ENCODE measurements at places on chromosomes 1 and 21.

DNA sequence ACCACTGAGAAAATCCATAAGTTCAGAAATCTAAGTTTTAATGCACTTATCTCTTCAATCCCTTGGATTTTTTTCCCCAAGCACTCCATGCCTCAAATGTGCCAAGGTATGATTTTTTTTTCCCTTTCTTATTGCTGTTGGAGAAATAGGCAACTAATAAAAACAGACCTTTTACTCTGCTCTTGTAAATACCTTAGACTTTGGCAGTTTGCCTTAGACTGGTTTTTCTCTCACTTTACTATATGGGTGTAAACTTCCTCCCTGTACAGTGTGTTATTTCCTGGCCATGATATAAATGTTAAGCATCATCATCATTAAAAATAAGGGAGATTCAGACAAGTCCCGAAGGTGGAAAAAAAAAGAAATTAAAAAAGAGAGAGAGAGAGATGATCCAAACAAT lies 65.7 kb downstream of the LRRC8C start:
- DNase-seq, result no peak

DNA sequence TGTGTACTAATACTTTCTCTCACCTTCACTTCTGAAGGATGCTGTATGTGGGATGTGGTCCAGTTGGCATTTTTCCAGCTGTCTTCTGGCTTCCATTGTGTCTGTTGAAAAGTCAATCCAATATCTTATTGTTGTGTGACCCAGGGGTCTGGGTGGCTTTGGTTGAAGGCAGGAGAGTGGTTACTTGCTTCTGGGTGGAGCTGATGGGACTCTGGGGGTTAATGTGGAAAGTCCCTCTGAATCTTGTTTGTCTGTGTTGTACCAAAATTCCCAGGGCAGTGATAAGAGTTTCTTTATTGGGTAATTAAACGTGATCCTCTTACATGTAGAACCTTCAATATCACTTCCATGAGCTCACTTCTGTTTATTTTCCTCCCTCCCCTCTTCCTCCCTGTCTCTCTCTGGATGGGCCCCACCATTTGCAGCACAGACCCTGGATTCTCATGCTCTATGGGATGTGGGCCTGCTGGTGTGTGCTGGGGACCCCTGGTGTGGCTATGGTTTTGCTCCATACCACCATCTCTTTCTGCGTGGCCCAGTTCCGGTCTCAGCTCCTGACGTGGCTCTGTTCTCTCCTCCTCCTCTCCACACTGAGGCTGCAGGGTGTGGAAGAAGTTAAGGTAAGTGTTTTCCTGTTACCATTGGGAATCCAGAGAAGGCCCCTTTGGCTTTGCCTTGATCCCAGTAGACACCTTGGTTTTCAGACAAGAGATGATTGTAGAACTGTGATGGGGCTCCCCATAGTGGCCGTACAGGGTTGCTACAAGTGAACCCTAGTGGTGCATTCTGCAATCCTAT lies 71.5 kb downstream of the HHAT start:
- peak; percentile 15 for DNase-seq

DNA sequence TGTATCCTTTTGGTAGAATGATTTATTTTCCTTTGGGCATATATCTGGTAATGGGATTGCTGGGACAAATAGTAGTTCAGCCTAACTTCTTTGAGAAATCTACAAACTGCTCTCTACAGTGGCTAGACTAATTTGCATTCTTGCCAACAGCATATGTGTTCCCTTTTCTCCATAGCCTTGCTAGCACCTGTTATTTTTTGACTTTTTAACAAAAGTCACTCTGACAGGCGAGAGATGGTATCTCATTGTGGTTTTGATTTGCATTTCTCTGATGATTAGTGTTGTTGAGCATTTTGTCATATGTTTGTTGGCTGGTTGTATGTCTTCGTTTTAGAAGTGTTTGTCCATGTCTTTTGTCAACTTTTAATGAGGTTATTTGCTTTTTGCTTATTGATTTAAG lies 99.8 kb downstream of the UCK2 start:
- no peak for DNase-seq

DNA sequence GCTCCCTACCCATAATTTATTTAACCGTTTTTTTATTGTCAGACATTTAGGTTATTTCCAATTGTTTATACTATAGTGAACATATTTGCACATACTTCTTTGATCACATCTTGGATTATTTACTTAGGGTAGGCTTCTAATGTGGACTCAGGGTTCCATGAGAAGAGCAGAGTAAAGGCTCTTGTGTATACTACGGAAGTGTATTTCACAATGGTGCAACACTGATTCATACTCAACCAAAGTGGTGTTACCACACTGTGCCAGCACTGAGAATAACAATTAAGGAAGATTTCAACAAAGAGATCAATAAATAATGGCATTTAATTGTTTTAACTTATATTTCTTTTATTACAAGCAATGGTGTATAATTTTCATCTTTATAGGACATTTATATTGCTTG lies 251.2 kb downstream of the ZNF326 start:
- no peak for DNase-seq

DNA sequence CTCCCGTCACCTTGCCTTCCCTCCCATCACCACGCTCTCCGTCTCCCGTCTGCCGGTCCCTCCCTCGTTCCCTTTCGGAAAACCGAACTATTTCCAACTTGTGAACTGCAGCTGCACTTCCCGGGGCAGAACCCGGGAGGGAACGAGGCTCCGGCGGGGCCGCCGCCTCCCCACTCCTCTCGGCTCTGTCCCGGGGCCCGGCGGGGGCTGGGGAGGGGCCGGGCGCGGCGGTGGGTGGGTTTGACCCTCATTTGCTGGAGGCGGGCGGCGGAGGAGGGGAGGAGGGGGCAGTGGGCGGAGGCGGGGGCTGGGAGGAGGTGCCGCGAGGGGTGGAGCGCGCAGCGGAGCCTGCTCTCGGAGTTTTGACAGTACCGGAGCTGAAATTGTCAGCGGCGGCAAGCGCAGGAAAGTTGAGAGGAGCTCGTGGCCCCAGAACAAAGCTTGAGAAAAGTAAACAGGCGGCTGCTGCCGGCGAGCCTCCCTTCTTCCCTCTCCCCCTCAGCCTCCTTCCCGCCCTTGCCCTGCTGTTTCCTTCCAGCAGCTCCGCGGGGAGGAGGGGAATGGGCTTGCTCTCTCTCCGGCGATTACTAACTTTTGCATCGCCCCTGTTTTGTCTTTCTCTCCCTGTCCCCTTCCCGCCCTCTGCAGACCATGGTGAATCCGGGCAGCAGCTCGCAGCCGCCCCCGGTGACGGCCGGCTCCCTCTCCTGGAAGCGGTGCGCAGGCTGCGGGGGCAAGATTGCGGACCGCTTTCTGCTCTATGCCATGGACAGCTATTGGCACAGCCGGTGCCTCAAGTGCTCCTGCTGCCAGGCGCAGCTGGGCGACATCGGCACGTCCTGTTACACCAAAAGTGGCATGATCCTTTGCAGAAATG lies 2.9 kb downstream of the LMO4 start:
- no peak for DNase-seq

- no peak for DNase-seq
These were observed 47.6 kb downstream of the PIK3R3 start for GRCh38 chr1:46084553-46085451.
